ENCODE measurements at places on chromosomes 4 and X. TPM values are rescaled to one million over a fixed set of nuclear protein-coding genes. Genes with fewer than 3 reads are reported as not detected.

DNA sequence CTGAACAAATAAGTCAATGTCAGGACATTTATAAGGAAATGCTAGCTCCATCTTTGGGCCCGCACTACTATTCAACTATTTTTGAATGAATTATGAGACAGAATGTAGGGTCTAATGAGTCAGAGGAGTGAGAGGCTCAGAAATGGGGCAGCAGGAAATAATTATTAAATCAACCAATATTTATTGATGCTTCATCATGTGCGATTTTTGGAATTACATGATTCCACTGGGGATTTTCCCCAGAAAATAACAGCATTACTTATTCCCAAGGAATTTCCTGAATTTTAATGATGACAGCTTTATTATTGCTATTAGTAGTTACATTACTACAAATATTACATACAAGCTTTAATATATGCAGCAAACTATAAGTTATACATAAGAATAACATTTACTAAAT, 49.3 kb upstream of the PHF8 start:
- DNase-seq: no peak

DNA sequence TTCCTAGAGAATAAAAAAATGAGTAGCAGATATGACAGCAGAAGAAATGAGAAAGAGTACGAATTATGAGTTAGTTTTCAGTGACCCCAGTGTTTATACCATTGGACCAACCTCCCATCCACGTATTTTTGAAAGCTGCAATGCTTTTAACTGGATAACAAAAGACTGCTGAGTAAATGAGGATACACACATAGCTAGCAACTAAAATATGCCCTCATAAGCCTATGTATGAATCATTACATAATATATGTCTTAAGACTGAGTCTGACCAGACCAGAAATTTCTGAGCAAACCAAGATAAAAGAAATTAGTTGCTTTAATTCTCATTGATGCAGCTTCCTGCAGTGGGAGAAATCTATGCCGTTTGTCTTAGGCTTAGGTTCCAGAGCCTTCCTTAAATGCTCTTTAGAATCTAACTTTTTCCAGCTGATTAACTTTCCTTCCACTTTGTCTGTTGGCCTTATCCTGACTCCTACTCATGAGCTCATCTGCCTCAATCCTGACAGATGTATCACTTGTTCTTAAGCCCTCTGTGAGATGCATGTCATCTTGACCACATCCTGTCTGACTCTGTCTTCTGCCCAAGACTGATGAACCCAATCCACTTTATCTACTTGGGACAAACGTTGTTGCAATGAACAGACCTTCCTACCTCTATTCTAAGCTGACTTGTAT, 301.4 kb upstream of the AADAT start:
- DNase-seq: no peak

DNA sequence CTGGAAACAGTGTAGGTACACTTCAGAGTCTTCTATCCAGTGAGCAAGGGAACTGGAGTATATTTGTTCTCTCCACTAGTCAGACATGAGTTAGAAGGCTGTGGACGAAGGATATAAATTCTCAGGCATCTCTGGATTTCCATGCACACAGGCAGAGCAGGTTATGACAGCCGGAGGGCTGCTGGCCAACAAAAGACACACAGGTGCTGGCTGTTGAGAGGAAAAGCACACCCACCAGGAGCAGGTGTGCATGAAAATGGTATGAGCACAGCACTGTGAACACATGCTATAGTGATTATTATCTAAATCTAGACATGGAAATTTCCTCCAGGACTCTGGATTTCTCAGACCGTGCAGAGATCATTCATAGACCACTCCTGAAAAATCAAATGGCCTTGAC, 444.7 kb upstream of the RPS6KA3 start:
- DNase-seq: no peak

- no peak for DNase-seq
These were observed 8.9 kb downstream of the GPR174 start for GRCh38 chrX:79153348-79153747.

DNA sequence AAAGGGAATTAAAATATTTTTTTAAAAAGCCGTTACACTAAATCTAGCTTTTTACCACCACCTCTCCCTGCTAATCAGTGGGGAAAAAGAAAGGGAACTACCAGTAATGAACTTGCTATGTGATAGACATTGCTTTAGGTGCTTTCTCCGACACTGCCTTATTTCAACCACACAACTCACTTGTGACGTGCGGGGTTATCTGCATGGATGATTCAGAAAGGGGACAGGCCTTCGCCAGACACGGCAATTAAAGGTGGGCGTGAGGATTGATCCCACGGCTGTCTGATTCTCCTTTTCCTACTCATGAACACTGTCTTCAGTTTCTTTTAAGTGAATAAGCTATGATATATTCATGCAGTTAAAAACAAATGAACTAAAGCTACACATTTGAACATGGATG, 882 bp upstream of the CXCR3 start:
- DNase-seq: no peak

GRCh38 chrX:139725720-139726119, 17.8 kb upstream of the MCF2 start:
- DNase-seq: no peak

GRCh38 chr4:158121161-158121579, 51.7 kb downstream of the GASK1B start:
- peak; percentile 81 for DNase-seq

DNA sequence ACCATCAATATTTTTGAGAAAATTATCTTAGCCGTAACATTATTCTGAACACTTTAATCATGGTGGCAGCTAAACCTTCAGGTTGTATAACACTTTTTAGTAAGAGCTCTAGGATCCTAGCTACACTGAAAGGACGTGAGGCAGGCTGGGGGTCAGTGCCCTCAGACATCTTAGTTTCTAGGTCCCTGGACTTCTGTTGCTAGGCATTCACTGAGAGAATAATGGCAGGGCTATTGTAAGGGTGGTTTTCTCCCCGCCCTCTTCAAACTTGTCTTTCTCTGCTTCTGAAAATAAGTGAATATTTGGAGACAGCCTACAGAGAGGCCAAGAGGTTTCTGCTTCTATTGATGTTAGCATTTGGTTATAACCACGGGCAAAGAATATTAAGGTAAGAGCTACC, 15.4 kb upstream of the MMRN1 start:
- DNase-seq: no peak

GRCh38 chr4:55609393-55609866, 17.4 kb upstream of the PDCL2 start:
- DNase-seq: no peak

DNA sequence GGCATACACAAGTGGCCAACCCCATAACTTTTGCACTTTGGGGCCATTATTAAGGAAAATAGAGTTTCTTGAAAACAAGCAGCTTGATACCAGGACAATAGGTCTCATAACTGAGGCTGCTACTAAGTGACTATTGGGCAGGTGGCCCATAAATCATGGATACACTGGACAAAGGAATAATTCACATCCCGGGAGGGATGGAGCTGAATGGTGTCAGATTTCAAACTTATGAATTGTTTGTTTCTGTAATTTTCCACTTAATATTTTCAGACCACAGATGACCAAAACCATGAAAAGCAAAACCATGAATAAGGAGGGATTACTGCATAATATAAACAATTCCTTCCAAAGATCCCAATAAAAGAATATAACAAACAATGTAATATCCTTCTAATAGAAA, 114.4 kb downstream of the WDFY3 start:
- DNase-seq: no peak

GRCh38 chr4:74314329-74314728, 6.1 kb downstream of the EPGN start:
- DNase-seq: no peak

- no peak for DNase-seq
These were observed 390.9 kb downstream of the TEX13C start for GRCh38 chrX:125710403-125711062.

DNA sequence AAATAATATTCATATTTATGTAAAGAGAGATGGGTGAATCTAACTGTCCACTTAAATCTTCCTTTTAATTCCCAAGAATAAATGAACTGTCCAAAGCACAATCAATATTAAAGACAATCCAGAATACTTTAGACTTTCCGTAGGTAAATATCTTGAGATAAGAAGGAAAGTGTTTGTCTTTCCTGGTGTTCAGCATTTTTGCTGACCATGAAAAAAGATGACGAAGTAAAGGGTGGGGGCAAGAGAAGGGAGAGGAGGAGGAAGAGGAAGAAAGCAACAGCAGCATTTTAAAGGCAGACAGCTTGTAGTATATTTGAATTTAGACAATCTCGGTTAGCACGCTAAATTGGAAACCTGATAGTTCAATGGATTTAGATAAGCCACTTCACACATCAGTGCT, 498.2 kb downstream of the KCNIP4 start:
- DNase-seq: no peak

DNA sequence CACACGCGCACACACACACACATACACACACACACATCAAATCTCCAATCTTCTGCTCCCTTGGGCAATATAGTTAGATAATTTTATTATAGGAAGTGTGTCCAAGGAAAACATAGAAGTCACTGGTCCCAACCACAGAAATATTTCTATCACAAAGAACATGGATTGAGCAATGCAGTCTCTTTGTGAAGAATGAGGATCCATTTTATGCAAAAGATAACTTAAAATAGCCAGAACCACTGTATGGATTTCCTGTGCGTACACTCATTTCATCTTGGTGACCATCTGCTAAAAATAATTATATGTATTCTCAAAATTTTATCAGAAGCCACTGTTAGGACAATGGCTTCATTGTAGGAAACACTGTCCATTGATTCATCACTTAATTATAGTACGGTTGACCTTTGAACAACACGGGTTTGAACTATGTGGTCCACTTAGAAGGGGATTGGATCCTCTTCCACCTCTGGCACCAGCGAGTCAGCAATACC, 169.6 kb upstream of the MXRA5 start:
- no peak for DNase-seq

DNA sequence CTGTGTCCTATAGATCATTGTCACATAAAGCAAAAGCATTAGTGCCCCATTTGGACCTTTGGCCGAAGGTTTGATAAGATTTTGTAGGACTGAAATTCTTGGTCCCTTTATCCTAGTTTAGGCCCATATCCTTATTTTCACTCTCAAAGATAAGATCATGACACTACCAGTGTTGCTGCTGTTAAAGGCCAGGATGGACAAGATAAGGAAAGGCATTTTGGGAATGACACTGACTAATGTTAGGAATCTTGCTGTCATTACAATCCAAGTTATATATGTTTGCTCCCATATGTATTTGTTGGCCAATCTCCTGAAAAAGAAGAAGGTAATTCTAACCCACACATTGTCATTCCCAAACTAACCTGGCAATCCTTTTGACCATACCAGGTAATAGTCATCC, 101.3 kb upstream of the VAMP7 start:
- DNase-seq: no peak

- no peak for DNase-seq
These were observed 64.2 kb upstream of the TTC29 start for GRCh38 chr4:147009875-147010274.

DNA sequence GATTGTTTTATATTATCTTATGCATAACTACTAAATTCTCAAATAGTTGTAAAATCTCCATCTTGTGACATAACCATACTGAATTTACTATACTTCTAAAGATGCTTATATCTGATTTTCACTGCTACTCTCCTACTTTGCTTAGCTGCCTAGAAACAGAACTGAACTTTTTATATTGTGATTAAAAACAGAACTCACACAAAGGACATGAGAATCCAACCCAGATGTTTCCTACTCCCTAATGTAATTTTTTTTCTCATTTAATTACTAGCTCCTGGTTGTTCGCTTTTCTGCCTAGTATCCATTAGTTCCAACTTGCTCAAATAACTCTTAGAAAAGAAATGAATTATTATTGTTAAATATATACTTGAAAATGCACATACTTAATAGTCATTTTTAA, 283.5 kb upstream of the ACTRT1 start:
- DNase-seq: no peak

- no peak for DNase-seq
These were observed 194.7 kb downstream of the RAB28 start for GRCh38 chr4:13289391-13289790.

- no peak for DNase-seq
These were observed 12.5 kb downstream of the GABRA4 start for GRCh38 chr4:46980851-46981250.

GRCh38 chr4:52111995-52112394, 60.9 kb downstream of the SPATA18 start:
- no peak for DNase-seq

DNA sequence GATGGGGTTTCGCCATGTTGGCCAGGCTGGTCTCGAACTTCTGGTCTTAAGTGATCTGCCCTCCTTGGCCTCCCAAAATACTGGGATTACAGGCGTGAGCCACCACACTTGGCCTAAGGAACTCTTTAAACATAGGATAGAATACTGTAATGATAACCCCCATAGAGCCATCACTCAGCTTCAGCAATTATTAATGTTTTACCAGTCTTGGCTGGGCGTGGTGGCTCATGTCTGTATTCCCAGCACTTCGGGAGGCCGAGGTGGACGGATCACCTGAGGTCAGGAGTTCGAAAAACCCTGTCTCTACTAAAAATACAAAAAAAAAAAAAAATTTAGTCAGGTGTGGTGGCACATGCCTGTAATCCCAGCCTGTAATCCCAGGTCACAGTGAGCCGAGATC, 15.1 kb downstream of the EIF2S3 start:
- no peak for DNase-seq

GRCh38 chr4:76197971-76198410, 15.6 kb downstream of the SCARB2 start:
- peak; percentile 80 for DNase-seq

DNA sequence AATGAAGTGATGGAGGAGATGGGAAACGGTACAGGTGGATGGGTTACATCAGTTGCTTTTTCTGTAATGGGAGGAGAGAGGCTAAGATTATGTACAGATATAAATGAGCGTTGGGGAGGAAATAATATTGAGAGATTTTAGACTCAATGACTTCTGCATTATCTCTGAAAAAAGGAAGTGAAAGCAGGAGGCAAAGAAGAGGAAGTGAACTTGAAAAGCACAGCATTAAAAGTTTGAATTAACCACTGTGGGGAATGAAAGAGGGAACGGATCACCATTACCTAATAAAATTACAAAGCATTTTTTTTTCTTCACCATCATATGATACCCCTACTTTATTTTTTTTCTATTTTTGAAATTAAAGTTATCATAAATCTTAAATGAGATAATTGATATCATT, 1025.5 kb downstream of the RPA4 start:
- no peak for DNase-seq

The SH3D19 gene
- total RNA-seq: 35.2 TPM

The CYTL1 gene
- total RNA-seq: 11.9 TPM

The DSPP gene
- not detected for total RNA-seq

The NMU gene
- total RNA-seq: not detected

The TLR3 gene
- total RNA-seq: 2.9 TPM

The HTR2C gene
- total RNA-seq: 15.7 TPM

The FRMD7 gene
- 5.9 TPM for total RNA-seq

The GLUD2 gene
- 0.77 TPM for total RNA-seq

The F8A3 gene
- 0.59 TPM for total RNA-seq

The GNRHR gene
- total RNA-seq: not detected

The VCX3B gene
- not detected for total RNA-seq
